ENCODE measurements at places on chromosomes 6 and 20. TPM values are rescaled to one million over a fixed set of nuclear protein-coding genes. Genes with fewer than 3 reads are reported as not detected.

- DNase-seq, result no peak
Measured at GRCh38 chr6:130851026-130851425, 23.8 kb downstream of the SMLR1 start.

GRCh38 chr6:53302678-53303360 lies 45.9 kb downstream of the ELOVL5 start:
- DNase-seq, result no peak

DNA sequence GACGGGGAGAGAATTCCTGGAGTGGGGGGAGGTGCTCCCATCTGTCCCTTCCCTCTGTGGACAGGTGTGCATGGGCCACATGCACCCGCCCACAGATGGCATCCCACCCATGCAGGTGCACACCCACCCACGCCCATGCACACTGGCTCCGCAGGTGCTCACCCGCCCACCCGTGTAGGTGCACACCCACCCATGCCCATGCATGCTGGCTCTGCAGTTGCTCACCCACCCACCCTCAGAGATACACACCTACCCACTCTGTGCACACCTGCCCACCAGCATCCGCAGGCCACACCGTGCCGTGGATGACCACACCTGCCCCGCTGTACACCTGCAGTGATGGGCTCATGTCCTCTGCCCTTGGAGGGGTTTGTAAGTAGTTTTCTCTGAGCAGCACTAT lies 132.0 kb downstream of the PHACTR3 start:
- DNase-seq, result no peak

STMND1 gene
- total RNA-seq, result 22.1 TPM

- DNase-seq, result no peak
Measured at GRCh38 chr6:14035071-14035847, 82.3 kb upstream of the CD83 start.

TUBB gene
- 173 TPM for total RNA-seq

DNA sequence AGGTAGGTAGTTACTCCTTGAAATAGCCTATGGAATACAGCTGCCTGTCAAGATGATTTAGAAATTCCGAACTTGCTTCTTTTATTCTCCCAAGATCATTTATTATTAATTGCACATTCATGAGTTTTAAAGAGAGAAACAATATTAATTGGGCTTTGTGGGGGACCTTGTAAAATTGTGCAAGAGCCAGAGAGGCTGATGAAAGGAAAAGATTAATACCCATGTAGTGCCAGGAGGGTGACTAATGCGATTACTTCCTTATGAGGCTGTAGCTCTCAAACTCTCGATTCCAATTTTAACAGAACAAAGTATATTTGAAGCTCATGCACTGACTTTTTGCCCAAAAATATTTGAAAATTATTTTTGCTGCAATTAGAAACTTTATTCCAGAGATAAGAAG lies 423.8 kb upstream of the ID4 start:
- no peak for DNase-seq

NRSN1 gene
- not detected for total RNA-seq

- no peak for DNase-seq
Measured at GRCh38 chr6:32393665-32394420, 13.1 kb downstream of the BTNL2 start.

GRCh38 chr6:85360794-85361642 lies 88.9 kb upstream of the NT5E start:
- DNase-seq, result no peak

CABLES2 gene
- 51.0 TPM for total RNA-seq

GRCh38 chr6:449057-449430 lies 57.5 kb downstream of the IRF4 start:
- DNase-seq, result peak; percentile 10

GRCh38 chr6:11710311-11710761 lies 68.3 kb downstream of the ADTRP start:
- DNase-seq, result no peak

DNA sequence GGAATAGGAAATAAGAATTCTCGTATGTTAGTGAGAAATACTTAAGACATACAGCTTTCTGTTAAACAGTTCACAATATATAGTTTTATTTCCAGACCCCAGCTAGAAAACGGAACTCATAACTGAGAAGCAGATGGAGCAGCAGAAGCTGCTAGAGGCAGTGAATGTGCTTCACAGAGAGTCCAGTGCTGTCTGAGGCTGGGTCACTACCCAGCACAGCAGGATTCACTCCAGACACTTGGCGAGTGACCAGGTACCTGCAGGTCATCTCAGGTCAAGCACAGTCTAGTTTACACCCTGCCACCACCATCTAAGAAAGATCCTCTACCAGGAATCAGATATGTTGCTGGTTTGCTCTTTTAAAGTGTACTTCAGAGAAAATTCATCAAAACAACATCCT lies 243.1 kb upstream of the RAB32 start:
- no peak for DNase-seq

- no peak for DNase-seq
Measured at GRCh38 chr6:2658788-2659187, 91.9 kb downstream of the MYLK4 start.

GRCh38 chr20:43955750-43956191 lies 41.1 kb downstream of the TOX2 start:
- DNase-seq, result no peak

EYS gene
- 2.6 TPM for total RNA-seq

- no peak for DNase-seq
Measured at GRCh38 chr6:137202078-137202477, 17.1 kb downstream of the IFNGR1 start.

NR2E1 gene
- 0.39 TPM for total RNA-seq

- no peak for DNase-seq
Measured at GRCh38 chr20:38336726-38337125, 9.6 kb upstream of the LBP start.

DNA sequence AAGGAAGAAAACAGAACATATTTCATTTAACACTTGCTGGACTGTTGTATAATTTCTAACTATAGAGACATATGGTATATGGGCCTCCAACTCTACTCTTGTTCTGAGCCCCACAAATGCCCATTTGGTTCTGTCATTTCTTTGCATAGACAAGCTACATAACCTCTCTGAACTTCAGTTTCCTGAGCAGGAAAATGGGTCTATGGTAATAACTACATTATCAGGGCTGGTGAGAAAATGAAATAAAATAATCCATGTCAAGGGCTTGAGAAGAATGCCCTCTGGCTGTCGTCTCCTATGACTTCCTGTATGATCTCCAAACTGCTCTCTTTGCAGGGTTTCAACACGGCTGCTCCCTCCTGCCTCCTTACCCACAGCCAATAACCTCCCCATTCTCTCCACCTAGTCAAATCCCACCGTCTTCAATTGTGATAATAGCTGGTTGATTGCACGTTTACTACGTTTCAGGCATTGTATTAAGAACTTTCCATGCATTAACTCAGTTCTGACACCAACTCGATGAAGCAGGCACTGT lies 12.0 kb downstream of the ZCCHC3 start:
- no peak for DNase-seq

- no peak for DNase-seq
Measured at GRCh38 chr6:169719117-169719516, 5.2 kb downstream of the PHF10 start.

DNA sequence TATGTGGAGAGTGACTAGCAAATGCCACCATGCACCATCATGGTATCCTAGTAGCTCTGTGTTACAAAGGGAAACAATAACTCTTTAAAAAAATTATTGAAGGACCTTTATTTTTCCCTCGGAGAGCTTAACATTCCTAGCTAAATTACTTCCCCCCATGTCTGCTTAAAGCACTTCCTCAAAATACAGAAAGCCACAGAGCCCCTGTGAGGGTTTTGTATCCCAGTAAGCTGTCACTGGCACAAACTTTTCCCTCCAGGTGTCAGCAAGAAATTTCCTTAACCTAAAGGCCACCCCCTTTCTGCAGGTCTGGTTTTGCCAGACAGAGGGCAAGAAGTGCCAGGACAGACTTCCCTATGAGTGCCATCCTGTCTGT lies 340.0 kb upstream of the PRDM1 start:
- no peak for DNase-seq

DNA sequence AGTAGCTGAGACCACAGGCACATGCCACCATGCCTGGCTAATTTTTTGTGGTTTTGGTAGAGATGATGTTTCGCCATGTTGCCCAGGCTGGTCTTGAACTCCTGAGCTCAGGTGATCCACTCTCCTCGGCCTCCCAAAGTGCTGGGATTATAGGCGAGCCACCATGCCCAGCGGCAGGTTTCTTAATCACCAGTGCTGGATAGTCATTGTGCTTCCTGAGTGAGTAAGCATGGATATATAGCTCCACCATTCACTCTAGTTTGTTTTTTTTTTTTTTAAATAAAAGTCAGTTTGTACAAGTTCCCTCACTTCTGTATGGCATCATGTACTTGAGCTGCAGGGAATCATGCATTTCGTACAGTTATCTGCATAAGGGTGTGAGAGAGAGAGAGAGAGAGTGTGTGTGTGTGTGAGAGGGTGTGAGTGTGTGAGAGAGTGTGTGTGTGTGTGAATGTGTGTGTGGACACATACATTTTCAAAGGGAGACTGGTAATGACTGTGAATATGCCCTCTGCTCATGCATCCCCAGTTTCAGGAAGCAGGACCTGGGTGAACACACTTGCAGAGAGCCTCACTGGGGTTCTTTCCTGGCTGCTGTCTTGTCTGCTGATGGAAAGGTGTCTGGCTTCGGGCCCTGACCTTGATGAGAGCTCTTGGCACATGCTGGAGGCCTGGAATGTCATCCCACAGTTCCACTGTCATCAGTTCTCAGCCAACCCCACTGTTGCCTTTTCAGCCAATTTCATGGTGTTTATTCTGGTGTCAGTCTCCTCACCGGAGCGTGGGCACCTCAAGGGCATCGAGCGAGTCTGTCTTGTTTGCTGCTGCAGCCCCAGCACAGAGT lies 65.0 kb upstream of the XRN2 start:
- peak; percentile 70 for DNase-seq

DNA sequence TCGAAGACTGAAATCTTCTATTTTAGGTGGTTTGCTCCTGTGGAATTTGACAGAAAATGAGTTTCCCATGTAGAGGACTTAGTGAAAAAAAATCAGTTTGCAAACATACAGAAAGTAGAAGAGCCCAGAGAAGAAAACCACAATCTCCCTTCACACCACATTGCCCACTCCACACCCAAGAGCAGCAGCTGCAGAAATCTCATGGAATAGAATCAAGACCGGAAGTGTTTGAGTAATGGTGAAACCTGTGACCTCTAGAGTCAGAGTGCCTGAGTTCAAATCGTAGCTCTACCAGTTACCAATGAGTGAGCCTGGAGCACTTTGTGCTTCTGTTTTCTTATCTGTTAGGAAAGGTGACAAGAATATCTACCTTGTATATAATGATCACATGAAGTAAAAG lies 4.6 kb downstream of the SIRPG start:
- DNase-seq, result no peak

- peak; percentile 55 for DNase-seq
Measured at GRCh38 chr6:26383624-26384417, 913 bp downstream of the BTN2A2 start.

- peak; percentile 48 for DNase-seq
Measured at GRCh38 chr6:76992553-76992952, 470.7 kb downstream of the HTR1B start.

GRCh38 chr6:57294862-57295445 lies 22.5 kb upstream of the PRIM2 start:
- DNase-seq, result no peak

Data from testis (tissue), 5 donors.